ENCODE measurements at places on chromosomes 7 and 10.

GRCh38 chr7:51085034-51085692, 231.4 kb downstream of the COBL start:
- no peak for DNase-seq

GRCh38 chr10:88116481-88116880, 253.1 kb downstream of the PTEN start:
- DNase-seq = no peak

GRCh38 chr7:29330136-29330535, 135.6 kb downstream of the CHN2 start:
- DNase-seq = no peak

DNA sequence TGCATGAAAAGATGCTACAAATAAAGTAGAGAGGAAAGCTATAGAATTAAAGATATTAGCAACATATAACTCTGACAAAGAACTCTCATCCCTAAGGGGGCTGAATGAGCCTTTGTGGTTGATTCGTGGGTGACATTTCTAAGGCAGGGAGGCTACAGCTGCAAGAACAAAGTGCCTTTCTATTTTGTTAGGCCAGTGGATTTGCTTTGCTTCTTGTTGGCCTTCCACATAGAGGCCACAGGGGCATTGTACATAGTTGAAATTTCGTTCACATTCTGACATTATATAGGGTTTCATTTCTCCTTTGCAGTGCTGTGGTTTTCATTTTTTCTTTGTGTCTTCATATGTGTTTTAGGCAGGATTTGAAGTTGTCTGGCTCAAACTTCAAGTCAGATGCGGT, 819.2 kb upstream of the C7orf33 start:
- DNase-seq = no peak

- no peak for DNase-seq
These were observed 10.2 kb downstream of the MYL10 start for GRCh38 chr7:101618916-101619315.

DNA sequence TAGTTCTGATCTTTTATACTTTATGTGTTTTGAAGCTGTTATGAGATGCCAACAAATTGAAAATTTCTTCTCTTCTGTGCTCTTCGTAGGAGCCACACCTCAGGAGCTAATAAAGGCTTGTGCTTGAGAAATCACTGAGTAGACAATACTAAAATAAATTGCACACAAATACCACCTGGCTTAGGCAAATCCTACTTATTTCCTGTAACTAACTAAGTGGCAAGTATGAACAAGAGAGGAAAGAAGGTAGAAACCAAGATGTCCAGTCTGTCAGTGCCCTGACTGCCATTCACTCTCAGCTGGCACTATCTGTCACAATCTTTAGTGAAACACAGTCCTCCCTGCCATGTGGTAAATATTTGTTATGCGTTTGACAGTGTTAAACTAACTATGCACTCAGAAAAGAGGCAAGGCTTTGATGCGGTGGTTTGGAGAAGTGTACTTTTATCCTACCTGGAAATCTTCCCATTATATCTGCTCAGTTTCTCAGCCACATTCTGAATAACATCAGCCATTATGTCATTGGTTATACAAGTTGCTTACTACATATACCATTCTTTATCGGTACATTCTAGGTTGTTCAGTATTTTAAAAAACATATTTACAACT, 293.4 kb upstream of the VWC2 start:
- DNase-seq = no peak

DNA sequence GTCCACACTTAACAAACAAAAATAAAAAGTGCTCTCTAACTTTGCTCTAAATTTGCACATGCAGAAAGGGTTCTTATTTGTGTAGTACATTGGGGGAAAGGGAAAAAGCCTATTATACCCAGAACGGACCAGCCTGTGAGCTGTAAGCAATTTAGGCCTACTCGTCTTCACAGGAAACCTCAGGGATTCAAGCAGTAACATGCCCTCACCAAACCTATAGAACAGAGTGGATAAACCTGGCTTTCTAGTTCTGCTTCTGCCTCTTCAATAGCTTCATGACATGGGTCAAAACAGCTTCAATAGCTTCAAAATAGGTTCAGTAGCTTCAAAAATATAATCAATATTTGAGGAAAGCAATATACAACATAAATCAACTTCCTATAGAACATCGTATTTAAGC, 163.7 kb downstream of the ARL4A start:
- no peak for DNase-seq

- DNase-seq = no peak
These were observed 5.9 kb downstream of the PITRM1 start for GRCh38 chr10:3166496-3167290.

DNA sequence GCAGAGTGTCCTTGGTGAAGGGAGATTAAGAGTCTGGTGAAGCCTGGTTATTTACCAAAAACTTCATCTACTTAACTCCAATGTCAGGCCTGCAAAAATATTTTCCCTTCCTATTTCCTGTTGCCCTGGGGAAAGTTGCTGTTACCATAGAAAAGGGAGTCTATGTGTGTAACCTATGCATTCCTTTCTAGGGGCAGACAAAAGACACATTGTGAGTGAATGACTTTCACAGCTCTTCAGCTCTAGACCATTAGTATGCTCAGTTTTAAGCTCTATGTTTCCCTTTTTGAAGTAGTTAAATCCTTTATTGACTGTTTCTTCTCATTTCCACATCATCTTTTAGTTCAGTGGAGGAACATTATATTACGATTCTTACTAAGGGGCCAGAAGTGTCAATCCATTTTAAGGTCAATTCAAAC, 45.6 kb upstream of the SGCE start:
- no peak for DNase-seq

DNA sequence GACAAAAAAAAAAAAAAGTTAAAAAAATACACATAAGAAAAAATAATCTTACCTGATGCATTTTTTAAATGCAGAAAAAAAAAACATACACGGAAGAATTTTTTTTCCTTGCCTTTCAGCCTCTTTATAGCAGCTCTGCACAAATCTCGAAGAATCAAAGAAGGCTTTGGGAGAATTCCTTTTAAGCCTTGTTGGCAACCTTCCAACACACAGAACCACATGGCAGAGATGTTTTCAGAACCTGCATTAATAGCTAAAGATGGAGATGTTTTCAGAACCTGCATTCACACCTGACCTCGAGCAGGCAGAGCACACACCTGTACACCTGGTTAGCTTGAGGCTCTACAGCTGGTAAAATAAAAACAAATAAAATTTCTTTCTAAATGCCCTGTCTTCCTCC, 65.6 kb downstream of the DOCK4 start:
- no peak for DNase-seq

DNA sequence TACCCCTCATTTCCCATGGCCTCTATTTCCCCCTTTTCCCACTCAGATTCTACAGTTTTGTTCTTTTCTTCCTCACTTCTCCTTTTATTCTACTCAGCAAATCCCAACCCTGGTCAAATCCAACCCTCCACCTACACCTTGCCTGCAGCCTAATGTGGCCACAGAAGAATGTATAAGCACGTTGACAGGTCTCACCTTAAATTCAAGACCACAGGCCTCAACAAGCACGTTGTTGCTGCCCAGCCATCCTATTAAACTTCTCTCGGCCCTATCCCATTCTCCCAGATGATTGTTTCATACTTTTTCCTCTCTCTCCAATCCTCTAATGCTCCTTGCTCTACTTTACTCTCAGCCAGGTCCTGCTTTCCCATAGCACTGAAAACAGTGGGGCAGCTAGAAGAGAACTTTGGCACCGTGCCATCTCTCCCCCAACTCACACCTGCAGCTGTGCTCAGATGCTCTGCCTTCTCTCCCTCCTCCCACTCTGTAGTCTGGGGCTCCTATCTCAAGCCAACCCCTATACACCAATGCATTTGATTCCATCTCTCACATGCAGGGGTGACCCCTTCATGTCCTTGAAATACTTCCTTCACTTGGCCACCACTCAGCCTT, 6.8 kb upstream of the EIF3A start:
- DNase-seq = no peak

DNA sequence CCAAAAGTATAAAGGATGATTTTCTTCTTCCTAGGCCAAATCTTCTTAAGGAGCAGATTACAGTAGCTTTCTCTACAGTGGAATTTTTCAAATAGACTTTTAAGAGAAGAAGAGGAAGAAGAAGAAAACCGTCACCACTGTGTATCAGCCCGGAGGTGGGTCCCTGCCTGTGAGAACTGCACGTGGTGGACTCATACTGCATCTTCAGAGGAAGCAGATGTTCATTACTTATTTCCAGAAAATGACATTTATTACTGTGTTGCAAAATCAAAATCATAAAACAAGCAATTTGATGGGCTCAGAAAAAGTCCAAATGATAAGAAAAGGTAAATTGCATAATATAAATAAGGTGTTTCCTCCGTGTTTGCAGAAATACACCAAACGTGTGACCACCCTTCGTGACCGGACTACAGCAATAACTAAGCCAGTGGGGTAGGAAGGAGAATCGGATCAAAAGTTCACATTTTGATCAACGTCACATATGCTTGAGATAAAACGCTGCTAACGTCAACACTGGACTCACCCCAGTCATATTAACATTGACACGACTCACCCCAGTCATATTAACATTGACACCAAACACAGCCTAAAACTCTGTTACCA, 179.2 kb downstream of the PTPRN2 start:
- no peak for DNase-seq

DNA sequence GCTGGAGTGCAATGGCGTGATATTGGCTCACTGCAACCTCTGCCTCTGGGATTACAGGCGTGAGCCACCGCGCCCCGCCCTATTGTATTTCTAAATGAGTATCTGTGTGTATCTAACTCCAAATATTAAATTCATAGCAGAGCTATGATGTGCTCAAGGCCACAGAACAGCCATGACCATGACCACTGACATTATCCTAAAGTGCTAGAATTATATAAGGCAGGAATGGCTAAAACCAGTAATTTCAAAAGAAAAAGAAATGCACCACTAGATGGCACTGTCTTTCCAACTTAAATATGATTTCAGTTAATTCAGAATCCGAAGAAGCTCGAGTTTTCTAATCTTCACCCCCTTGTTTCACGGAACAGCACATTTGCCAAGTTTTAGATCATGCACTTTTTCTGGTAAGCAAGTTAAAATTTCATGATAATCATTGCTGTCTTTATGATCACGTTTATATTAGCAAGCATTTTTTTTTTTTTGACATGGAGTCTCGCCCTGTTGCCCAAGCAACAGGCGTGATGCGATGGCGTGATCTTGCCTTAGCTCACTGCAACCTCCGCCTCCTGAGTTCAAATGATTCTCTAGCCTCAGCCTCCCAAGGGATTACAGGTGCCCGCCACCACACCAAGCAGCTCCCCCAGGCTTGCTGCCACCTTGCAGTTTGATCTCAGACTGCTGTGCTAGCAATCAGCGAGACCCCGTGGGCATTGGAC, 65.3 kb downstream of the OR13A1 start:
- DNase-seq = no peak

DNA sequence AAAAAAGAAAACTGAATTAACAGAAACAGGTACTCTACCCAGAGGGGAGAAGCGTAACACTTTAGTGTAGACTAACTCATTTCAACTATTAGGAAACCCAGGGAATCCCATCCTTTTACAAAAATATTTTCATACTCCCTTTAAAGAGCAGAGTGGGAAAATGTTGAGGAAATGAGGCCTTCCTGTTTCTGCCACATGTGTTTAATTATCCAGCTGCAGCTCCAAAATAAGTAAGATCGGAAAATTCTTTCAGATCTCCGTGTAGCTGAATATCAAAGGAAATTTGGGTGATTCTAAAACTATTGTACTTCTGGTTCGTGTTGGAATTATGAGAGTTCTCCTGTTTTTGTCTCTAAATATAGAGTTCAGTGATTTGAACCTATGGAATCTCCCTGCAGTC, 58.0 kb upstream of the CAV2 start:
- no peak for DNase-seq

- no peak for DNase-seq
These were observed 405.0 kb upstream of the GALNT17 start for GRCh38 chr7:70726951-70727378.

GRCh38 chr7:27581119-27581518, 81.6 kb downstream of the HIBADH start:
- DNase-seq = no peak

- no peak for DNase-seq
These were observed 38.4 kb upstream of the PLXNA4 start for GRCh38 chr7:132614428-132615318.

- no peak for DNase-seq
These were observed 21.8 kb downstream of the CUL1 start for GRCh38 chr7:148720472-148720871.

DNA sequence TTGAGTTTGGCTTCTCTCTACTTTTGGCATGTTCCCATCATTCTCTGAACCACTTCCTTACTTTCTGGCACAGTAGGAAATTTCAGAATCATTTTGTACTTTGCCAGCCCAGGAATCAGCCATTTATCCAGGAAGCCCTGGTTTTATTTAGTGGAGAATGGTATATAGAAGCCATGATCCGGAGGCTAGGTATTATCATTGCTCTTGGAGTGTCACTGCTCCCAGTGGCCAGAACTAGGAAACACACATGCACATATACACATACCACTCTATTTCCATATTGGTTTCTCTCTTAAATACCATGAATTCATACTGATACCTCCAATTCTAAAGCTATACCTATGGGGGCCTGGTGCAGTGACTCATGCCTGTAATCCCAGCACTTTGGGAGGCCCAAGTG, 36.3 kb downstream of the SUFU start:
- DNase-seq = no peak

GRCh38 chr7:7664291-7664690, 23.7 kb downstream of the UMAD1 start:
- no peak for DNase-seq

- DNase-seq = no peak
These were observed 1.6 kb downstream of the CDNF start for GRCh38 chr10:14836208-14836607.

DNA sequence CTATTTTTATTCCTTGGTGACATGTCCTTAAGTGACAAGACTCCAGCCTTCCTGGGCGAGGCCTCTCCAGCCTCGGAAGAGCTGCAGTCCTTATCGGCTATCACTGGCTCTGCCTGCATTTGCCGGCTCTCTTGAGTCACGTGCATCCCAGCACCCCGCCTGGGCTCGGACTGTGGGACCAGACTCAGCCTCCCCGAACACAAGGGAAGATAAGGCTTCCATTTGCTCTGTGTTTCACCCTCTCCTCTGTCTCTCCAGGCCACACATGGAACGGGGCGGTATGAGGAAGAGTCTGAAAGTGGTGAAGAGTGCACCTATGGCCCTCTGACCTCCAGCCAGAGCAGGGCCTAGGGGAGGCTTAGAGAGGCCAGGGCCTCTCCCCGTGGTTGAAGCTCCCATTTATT, 4.7 kb downstream of the GDF2 start:
- no peak for DNase-seq

DNA sequence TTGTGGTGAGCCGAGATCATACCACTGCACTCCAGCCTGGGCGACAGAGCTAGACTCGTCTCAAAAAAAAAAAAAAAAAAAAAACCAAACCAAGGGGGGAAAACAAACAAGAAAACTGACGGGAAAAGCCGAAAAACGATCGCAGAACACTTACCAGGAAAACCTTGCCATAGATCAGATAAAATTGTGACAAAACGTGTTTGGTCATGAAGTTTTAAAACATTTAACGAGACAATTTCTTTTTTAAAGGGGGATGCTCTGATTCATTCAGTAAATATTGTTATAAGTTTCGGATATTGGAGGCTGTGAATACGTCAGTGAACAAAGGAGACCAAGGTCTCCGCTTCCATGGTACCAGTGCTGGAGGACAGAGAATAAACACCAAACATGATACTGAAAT, 77.3 kb downstream of the ARMC3 start:
- DNase-seq = no peak

- no peak for DNase-seq
These were observed 29.9 kb downstream of the RNLS start for GRCh38 chr10:88553116-88553752.

GRCh38 chr10:71486484-71487114, 89.9 kb downstream of the CDH23 start:
- peak; percentile 2 for DNase-seq
